ENCODE measurements at places on chromosomes 3 and 15.

DNA sequence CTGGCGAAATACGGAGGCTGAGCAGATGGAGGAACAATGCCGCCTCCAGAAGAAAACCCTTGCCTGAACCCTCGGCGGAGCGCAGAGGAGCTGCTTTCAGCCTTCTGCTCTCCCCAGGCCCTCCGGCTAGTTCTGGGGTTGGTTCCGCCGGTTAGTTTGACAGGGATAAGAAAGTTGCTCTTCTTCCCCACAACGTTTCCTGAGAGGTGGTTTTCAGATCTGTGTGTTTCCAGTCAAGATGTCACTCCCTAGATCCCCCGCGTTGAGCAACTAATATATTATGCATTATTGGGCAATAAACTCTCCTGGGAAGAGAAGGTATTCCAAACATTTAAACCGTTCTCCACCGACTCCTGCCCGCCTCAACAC is 551 bp downstream of the NLGN1 start:
- DNase-seq: no peak

DNA sequence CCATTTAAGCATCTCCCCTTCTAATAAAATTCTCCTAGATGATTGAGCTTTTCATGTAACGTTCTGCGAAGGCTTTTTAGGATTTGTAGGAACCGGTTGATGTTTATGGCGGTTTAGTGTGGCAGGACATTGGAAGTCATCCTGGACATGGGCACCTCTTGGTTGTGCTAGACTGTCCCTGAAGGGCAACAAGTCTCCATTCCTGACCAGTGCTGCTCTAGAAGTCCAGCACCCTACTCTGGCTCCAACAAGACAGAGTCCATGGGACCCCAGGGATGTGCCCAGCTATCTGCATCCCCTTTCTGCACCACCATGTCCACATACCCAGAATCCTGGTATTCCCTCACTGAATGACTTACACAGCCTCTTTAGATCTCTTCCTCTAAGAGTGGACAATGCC is 46.4 kb downstream of the KCNAB1 start:
- DNase-seq: no peak

GRCh38 chr3:155712008-155712407 is 32.9 kb downstream of the PLCH1 start:
- DNase-seq: no peak

- DNase-seq: no peak
Measured at GRCh38 chr3:153670577-153670976, 450.6 kb upstream of the ARHGEF26 start.

- DNase-seq: no peak
Measured at GRCh38 chr15:49831206-49831965, 210.5 kb downstream of the DTWD1 start.

GRCh38 chr3:140823106-140823505 is 118.5 kb upstream of the SLC25A36 start:
- DNase-seq: no peak

GRCh38 chr3:150806185-150806835 is 43.3 kb upstream of the SIAH2 start:
- no peak for DNase-seq

DNA sequence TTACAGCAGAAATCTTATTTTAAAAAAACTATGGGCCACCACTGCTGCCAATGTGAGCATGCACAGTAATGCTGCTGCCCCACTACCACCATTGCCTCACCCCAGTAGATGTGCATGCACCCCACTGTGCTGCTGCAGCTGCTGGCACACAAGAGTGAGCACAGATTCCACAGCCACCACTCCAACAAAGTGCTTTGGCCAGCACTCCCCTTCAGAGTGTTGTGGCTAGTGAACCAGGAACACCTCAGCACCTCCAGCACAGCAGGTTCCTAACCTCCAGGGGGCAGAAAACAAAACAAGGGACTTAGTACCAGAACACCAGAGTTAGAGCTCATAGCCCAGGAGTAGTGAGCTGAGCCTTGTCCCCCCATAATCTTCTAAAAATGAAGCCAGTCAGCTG is 629.6 kb downstream of the PYDC2 start:
- DNase-seq: no peak

DNA sequence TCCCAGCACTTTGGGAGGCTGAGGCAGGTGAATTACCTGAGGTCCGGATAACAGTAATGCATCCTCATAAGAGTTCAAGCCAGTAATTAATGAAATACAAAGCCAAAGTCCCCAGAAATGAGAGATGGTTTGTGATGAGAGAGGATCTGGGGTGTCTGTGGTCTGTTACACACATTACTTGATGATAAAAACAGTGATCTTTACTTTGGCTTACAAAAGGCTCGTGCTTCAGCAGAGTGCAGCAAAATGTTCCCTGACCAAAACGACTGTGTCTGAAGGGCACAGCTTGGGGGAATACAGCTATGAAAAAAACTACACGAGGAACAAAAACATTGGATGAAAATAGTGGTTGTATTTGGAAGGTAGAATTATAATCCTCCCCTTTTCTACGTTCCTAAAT is 40.9 kb downstream of the CRTC3 start:
- no peak for DNase-seq

DNA sequence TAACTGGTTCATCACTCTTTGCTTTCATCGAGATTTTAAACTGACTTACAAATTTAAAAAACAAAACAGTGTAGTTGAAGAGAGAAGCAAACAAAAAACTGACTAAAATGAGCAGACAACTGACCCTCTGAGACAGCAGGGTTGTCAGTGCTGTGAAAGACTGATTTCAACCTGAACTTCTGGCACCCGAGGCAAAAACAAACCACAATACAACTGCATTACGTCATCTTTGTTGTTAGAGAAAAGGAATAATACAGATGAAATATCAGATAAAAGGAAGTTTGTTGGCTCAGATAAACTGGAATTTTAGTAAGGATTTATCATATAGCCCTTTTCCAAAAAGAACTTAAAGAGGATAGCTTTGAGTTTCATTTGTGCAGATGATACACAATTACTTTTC is 51.1 kb downstream of the PARP15 start:
- DNase-seq: no peak

GRCh38 chr3:157092230-157092629 is 67.7 kb downstream of the CCNL1 start:
- no peak for DNase-seq

DNA sequence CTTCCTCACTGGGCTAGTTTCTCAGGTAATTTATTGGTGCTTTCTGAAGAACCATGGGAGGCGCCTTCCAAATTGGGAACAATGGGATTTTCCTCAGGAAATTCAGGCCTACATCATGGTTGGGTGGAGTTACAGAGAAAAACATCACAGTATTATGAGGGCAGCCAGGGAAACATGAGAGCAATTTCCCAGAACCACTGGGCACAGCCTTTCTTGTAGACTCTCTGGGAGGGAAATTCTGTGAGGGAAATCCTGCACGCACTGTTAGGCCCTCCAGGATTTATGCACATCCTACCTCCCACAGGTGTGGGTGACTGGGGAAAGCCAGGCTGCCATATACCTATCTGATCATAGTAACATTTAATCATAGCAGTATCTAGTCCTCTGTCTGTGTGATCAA is 13.2 kb downstream of the POPDC2 start:
- DNase-seq: no peak

- no peak for DNase-seq
Measured at GRCh38 chr15:99994849-99995248, 261.6 kb upstream of the LYSMD4 start.

GRCh38 chr15:78638658-78639314 is 2.2 kb downstream of the CHRNB4 start:
- no peak for DNase-seq

- DNase-seq: no peak
Measured at GRCh38 chr3:27479806-27480543, 4.2 kb downstream of the SLC4A7 start.

GRCh38 chr3:10744098-10744465 is 71.9 kb upstream of the SLC6A11 start:
- no peak for DNase-seq

GRCh38 chr3:126982126-126982470 is 817 bp upstream of the PLXNA1 start:
- no peak for DNase-seq

GRCh38 chr15:77354063-77354462 is 65.8 kb downstream of the PEAK1 start:
- no peak for DNase-seq

DNA sequence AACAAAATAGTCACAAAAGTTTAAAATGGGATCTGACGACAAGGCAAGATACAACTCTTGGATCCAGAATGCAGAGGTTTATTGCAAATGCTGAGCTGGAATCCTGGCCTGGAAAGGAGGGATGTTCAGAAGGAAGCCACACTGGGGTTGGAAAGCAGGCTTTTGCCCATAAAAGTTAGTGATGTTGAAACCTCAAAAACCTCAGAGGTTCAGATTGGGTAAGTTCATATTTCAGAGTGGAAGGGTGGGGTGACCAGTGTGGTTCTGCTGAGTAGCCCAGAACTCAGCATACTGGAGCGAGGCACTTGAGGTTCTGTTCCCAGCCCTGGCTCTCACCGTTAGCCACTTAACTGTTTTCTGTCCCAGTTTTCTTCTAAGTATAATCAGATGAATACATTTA is 114.0 kb upstream of the OSTN start:
- DNase-seq: no peak

DNA sequence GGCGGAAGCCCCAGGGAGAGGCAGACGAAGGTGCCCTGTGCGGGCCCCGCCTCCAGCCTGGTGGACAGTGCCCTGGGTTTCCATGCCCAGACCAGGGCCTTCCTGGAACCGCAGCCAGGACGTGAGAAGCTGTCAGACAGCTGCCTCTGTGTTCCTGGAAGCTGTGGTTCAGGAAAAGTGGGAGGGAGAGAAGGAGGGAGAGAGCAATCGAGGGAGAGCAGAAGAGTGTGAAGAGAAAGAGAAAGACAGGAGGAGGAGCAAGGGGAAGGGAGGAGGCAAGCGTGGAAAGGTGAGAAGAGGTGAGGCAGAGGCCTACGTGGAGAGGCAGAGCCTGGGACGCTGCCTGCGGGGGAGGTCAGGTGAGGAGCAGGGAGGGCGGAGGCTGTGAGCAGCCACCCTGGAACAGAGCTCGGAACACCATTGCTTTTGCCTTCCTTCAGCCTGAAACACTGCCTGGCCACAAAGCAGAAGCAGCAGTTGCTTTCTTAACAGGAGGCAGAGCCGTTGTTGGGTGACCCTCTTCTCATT is 18.6 kb downstream of the ZDHHC19 start:
- no peak for DNase-seq

GRCh38 chr3:134630506-134630905 is 20.3 kb downstream of the KY start:
- no peak for DNase-seq

GRCh38 chr3:134029256-134029733 is 430 bp downstream of the SLCO2A1 start:
- DNase-seq: peak; percentile 5

- no peak for DNase-seq
Measured at GRCh38 chr15:78065973-78066946, 11.3 kb downstream of the TBC1D2B start.

- DNase-seq: no peak
Measured at GRCh38 chr15:34241376-34242330, 16.8 kb downstream of the EMC4 start.

GRCh38 chr15:49627407-49627877 is 6.6 kb downstream of the DTWD1 start:
- no peak for DNase-seq

GRCh38 chr15:66777596-66778313 is 75.7 kb downstream of the SMAD6 start:
- DNase-seq: no peak

GRCh38 chr15:75178171-75178937 is 23.3 kb upstream of the C15orf39 start:
- DNase-seq: no peak

DNA sequence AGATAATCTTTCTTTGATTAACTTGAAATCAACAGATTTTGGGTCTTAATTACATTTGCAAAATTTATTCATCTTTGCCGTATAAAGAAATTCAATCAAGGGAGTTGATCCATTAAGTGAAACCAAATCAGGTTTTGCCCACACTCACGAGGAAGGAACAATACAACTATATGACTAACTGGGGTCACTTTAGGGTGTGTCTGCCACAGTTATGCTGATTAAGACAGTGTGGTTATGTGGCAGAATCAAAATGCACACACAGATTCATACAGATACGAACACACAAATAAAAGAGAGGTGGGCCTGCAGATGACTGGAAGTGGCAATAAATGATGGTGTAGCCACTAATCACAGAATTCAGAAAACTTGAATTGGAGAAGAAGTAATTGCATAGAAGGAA is 543.5 kb downstream of the GABRG3 start:
- DNase-seq: no peak

DNA sequence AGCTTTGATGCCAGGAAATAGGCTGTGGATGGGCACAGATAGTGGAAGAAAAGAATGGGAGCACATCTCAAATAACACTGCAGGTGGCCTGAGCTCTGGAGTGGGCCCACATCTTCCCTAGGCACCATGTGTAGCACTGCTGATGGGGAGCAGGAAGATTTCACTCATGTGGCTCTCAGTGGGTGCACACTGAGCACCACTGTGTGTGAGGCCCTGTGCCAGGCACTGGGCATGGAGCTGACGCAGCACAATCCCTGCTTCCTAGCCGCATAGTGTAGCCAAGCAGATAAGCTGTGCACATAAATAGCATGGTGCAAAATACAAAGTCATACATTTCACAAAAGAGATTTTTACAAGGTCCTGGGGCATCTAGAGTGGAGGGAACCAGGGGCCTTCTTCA is 101.6 kb downstream of the MOBP start:
- DNase-seq: no peak

DNA sequence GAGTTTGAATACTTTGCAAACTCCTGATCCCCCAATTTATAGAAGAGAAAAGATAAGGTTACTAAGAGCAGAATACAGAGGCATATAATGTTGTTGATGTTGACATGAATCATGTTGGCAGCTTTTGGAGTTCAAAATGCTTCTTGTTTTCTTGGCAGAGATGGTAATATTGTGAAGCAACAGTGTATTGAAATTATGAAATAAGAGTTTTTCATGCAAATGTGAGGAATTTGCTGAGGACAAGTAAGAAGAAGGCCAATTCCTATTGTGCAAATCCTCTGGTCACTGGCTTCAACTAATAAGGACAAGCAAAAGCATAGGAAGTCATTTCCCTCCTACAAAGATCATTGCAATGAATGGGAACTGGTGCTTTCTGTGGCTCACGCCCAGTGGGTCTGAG is 126.9 kb upstream of the CHL1 start:
- no peak for DNase-seq

- DNase-seq: no peak
Measured at GRCh38 chr3:126106336-126107202, 22.6 kb upstream of the SLC41A3 start.

DNA sequence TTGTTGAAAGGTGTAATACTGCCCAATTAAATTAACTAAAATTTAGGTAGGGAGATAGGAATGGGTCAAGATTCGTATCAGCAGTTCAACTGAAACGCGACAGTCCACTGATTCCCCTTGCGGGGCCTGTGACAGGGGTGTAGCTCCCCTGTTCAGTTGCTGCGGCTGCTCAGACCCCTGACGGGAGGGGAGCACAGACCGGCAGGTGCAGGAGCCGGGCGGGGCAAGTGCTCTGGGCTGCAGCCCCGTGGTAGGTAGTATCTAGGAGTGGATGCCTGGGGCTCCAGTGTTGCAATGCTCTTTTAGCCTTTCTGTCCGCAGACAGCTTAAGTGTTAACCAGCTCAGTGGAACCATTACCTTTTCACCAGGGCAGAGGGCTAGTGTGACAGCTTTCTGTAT is 164.9 kb downstream of the ROBO2 start:
- DNase-seq: no peak
